ENCODE measurements at places on chromosomes 5 and 9.

- peak; percentile 5 for DNase-seq
Observed at GRCh38 chr5:122559676-122560075, 215.2 kb upstream of the SNX2 start.

DNA sequence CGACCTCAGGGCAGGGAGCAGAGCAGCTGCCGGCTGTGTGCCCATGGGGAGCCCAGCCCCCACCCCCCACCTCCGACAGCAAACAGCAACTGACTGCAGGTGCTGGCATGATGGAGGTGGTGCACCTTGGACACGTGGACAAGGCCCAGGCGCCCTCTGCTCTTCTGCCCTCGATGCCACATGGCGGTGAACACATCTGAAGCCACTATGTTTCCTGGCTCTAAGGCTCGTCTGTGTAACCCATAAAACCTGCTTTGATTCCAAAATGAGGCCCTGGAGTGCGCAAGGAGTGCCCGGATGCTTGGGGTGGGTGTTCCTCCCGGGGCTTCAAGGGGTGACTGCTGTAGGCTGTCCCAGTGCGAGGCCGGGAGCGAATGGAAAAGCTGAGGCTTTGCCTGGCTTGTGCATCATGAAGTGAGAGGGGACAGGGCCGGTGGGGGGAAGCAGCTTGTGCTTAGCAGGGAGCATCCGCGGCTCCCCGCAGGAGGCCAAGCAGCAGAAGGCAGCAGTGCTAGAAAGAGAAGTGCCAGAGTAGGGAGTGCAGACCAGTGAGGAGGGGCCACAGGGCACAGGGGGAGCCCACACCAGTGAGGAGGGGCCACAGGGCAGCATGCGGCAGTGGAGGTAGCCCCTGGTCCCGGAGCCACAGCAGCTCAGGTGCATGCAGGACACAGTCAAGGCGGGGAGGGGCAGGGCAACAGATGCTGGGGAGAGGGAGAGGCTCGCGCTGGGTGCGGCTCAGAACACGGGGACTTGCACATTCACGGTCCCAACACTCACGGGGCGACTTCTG lies 30.0 kb downstream of the NKD2 start:
- DNase-seq: no peak

GRCh38 chr5:112226215-112226614 lies 192.9 kb downstream of the EPB41L4A start:
- DNase-seq: no peak

GRCh38 chr9:135447126-135447525 lies 32.5 kb upstream of the PPP1R26 start:
- DNase-seq: no peak

DNA sequence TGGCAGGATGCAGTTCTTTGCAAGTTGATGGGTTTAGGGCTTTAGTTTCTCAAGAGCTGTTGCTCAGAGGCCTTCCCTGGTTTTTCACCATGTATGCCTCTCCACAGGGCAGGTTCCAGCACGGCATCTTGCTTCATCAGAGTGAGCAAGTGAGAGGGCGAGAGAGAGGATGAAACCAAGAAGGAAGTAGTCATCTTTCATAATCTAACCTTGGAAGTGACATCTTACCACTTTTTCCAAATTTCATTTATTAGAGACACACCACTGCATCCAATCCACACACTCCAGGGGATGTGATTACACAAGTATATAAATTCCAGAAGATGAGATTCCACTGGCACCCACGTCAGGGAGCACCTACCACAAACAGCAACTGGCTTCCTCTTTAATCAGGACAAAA lies 294.4 kb downstream of the MARCHF11 start:
- DNase-seq: no peak

DNA sequence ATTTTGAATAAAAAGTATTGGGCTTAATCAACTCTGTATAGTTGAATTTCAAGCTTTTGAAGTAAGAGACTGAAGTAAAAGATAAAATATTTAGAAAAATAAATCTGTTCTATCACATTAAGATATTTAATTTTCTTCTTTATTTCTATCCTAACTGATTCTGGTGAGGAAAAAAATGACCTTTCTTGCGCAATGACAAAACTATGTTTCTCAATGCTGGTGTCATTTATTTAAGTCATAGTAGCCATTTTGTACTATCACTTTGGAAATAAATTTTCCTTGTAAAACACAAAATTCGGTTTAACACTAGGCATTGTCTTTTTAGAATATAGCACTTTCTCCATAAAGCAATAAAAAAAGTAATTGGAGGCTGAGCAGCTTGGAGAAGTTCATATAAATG lies 728.0 kb downstream of the CDH9 start:
- no peak for DNase-seq

DNA sequence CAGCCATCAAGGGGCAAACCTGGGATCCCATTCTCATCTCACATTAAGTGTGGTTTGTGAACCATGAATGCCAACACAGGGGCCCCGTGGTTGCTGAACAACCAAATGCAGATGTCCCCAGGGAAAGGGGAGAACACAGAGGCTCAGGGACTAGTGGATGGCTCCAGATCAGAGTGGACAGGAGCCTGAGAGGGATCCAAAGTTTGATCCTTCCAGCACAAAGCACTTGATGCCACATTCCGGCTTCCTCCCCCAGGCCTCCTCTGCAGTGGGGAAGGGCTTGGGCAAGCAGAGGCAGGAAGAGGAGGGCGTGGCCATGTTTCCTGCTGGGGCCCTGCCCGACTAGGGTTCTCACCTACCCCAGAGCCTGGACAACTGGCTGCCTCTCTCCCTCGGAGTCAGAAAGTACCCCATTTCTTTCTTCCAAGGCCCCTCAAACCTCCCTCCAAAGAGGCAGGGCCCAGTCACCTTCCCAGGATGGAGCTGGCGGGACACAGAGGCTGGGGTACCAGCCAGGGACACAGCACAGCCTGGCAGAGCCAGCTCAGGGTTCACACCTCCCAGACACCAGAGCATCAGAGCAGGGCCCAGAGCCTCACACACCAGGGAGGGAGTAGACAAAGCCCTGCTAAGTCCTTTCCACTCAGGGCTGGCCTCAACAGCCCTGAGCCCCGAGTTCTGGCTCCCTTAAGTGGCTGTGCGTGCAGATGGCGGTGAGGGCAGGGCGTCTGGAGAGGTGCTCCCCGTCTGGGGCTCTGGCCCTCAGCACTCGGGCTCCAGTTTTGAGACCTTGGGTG lies 4.3 kb upstream of the RNF44 start:
- no peak for DNase-seq

GRCh38 chr9:21668516-21668915 lies 133.9 kb upstream of the MTAP start:
- DNase-seq: no peak

GRCh38 chr5:33894566-33894965 lies 2.8 kb upstream of the ADAMTS12 start:
- no peak for DNase-seq

DNA sequence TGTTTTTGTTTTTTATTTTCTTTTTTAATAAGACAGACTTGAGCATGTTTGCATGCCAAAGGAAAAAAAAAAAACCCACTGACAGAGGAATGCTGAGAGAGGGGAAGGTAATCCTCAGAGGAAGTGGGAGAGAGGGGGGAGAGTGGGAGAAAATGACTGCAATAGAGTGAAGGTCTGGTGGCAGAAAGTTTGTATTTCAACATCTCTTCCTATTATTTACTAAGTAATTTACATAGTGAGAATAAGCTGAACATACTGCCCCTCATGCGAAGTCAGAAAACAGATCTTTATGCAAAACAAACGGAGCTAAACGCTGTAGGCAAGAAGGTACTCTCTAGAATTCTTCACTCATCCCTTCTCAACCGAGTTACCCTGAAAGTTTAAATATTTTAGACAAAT lies 45.0 kb downstream of the ELL2 start:
- no peak for DNase-seq

DNA sequence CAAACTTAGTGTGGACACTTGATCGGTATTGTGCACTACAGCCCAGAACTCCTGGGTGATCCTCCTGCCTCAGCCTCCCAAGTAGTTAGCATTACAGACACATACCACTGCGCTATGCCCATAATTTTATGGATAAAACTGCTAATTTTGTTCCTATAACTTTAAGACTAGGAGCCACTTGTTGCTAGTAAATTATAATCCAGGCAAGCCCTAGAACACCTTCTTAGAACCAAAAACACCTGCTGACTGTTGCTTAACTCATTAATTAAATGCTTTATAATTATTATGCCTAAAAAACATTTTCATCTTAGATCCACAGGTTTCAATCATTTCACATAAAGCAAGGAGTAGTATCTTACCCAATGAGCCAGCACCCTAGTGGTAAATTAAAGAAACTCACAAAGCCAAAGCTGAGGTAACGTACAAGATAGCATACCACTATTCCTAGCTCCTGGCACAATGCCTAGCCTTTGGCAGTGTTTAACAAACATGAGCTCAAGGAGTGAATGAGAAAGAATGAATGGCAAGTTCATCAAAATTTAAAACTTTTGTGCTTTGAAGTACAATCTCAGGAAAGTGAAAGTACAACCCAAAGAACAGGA lies 5.4 kb downstream of the MRPS27 start:
- DNase-seq: peak; percentile 25

GRCh38 chr9:2180704-2181103 lies 165.6 kb downstream of the SMARCA2 start:
- DNase-seq: no peak
